Stimulated activated CD8-positive, alpha-beta memory T cell treated with anti-CD3 and anti-CD28 coated beads, Interleukin-7, amount 100 ng/mL, for 1 hour (primary cell): ENCODE measurements at places on chromosomes 2 and 18.

- DNase-seq, result no peak
Observed at GRCh38 chr18:635171-635570, 22.3 kb upstream of the TYMS start.

DNA sequence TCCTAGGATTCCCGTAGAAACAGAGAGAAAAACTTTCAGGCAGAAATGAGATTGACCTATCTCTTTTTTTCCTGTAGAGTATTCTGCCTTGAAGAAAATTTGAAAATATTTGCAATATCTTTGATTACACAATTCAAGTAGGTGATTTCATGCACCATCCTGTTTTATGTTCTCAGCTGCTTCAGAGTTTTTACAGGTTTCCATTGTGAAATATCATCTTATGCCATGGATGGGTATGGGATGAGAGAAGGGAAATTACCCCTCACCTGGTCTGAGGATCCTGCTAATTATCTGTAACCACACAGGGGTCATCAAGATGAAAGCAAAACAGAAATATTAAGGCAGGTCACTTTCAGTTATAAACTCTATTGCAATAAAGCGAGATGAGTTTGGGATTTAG is 264.8 kb downstream of the TXNL1 start:
- DNase-seq, result no peak

- no peak for DNase-seq
Observed at GRCh38 chr2:17879137-17879912, 858 bp downstream of the KCNS3 start.

- no peak for DNase-seq
Observed at GRCh38 chr18:51447351-51448342, 250.2 kb upstream of the MEX3C start.

DNA sequence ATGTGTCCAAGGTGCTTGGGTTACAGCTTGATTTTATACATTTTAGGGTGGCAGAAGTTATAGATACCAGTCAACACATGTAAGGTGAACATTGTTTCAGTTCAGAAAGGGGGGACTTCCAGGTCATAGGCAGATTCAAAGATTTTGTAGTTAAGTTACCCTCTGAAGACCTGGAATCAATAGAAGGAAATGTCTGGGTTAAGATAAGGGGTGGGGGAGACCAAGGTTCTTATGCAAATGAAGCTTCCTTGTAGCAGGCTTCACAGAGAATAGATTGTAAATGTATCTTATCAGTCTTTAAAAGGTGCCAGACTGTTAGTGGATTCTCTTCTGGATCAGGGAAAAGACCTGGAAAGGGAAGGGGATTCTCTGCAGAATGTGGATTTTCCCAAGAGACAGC is 42.4 kb downstream of the BMPR2 start:
- no peak for DNase-seq

GRCh38 chr2:54716375-54716774 is 7.1 kb upstream of the EML6 start:
- DNase-seq, result no peak

DNA sequence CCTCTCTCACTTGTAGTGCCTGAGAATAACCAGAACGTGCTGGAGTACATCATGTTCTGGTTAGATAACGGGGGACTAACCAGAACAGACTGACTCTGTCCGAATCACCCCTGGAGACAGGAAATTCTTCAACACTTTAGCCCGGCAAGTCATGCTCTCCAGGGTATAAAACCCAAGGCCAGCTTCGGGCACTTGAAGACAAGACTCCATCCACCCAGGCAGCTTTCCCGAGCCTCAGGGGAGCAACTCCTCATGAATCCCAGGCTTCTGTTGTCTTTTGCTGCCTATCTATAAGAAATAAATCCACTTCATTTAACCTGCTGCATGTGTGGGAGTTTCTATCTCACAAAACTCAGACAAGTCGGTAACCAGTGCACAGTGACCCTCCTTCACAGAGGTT is 99.6 kb downstream of the KCNF1 start:
- no peak for DNase-seq

GRCh38 chr2:65370387-65371073 is 61.9 kb downstream of the SPRED2 start:
- DNase-seq, result no peak

- DNase-seq, result no peak
Observed at GRCh38 chr18:44741085-44741484, 60.4 kb downstream of the SETBP1 start.

GRCh38 chr2:241050624-241051577 is 51.2 kb downstream of the MTERF4 start:
- no peak for DNase-seq

DNA sequence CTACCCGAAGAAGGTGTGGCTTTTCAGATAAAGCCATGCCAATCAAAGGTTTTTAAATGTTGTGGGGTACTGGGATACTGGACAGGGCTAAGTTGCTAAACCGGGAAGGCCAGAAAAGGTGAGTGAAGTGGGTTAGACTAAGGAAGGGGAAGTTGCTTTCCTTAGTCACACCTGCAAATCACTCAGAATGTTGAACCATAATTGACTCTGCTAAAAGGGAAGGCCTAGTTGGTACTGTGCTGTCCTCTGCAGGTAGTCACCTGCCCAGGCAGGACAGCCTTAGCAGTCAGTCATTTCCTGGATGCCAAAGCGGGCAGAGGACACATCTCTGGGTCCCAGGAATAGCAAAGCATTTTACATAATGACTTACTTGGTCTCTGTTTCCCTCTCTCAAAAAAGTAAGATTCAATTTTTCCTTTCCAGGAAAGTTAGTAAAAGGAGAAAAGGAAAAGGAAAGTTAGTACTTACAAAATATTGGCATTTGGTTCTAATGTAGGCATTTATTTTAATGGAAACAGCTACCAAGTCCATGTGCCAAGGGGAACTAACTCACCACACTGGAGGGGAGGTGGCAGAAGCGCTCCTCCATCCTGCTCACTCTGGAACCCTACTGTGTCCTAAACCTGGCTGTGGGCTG is 60.3 kb downstream of the RFTN2 start:
- no peak for DNase-seq

DNA sequence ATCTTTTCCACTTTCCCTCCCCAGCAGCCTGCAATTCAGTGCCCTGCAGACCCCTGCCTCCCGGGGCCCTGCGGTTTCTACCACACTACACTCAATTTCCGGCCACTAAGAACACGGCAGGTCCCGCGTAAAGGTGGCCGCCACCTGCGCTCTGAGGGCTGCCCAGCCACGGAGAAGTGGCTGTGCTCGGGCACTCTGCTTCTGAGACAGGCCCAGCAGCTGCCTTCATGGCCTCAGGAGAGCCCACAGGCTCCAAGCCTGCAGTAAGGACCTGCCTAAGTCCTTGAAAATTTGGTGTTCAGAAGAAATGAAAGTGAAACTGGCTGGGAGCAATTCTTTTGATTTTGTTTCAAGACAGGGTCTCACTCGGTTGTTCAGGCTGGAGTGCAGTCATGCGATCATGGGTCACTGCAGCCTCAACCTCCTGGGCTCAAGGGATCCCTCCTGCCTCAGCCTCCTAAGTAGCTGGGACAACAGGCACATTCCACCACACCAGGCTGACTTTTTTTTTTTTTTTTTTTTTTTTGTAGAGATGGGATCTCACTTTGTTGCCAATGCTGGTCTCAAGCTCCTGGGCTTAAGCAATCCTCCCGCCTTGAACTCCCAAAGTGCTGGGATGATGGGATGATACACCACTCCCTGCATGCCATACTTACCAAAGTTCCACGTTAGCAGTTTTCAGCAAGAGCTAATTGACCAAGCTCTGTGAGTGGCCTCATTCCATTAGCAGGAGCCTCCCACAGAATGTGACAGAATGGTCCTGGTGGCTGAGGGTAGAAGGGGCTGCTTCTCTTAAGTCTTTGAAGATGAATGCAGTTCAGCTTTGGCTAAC is 14.6 kb upstream of the ALPP start:
- no peak for DNase-seq

GRCh38 chr2:69082430-69082997 is 69.5 kb downstream of the ANTXR1 start:
- DNase-seq, result no peak

GRCh38 chr2:230520061-230520874 is 104.3 kb downstream of the SP100 start:
- no peak for DNase-seq
